ENCODE measurements at places on chromosomes 11 and 22. TPM values are rescaled to one million over a fixed set of nuclear protein-coding genes. Genes with fewer than 3 reads are reported as not detected.
A peak's percentile ranks its signal among the peaks of the same experiment; 100 is the strongest.

The IFITM10 gene
- 2.5 TPM for total RNA-seq

- no peak for DNase-seq
Measured at GRCh38 chr11:65851083-65851579, 6.8 kb downstream of the CFL1 start.

DNA sequence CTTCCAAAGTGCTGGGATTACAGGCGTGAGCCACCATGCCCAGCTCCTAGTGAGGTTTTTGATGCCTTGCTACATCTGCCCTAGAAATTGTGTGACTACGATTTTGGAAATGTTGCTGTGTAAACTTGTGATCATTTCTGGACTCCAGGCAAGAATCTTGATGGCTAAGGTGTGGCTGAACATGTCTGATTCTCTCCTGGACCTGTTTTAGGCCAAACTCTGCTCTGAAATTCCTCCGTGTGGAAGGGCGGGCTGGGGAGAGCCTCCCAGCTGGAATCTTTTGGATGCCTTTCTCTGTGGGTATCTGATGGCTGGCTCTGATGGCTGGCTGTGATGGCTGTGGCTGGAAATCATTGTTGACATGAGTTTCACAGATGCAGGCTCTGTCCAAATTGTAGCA lies 8.2 kb downstream of the PNPLA3 start:
- no peak for DNase-seq

DNA sequence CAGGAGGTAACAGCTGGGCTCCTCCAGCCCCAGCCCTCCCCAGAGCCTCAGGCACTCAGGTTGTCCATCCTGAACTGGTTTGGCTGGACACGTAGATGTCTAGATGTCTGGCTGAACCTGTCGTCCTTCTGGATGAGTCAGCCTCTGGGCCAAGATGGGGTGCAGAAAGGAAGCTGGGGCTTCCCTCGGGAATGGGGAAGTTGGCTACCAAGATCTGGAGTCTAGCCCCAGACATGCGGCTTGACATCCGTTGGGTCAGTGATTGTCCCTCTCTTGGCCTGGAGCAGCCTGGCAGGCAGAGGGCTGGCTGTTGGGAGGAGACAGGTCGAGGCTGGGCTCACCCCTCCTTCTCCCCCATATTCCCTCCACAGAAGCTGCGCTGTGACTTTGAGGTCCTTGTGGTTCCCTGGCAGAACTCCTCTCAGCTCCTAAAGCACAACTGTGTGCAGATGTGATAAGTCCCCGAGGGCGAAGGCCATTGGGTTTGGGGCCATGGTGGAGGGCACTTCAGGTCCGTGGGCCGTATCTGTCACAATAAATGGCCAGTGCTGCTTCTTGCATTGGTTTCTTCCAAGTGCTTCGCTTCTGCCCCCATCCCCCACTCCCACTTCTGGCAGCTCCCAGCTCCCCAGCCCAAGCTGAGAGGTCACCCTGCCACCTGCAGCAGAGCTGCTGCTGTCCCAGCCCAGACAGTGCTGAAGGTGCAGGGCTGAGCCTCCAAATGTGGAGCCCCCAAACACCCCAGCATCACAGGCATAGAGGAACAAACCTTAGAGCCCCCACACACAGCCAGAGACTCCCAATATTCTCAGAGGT lies 1.3 kb downstream of the CST6 start:
- no peak for DNase-seq

DNA sequence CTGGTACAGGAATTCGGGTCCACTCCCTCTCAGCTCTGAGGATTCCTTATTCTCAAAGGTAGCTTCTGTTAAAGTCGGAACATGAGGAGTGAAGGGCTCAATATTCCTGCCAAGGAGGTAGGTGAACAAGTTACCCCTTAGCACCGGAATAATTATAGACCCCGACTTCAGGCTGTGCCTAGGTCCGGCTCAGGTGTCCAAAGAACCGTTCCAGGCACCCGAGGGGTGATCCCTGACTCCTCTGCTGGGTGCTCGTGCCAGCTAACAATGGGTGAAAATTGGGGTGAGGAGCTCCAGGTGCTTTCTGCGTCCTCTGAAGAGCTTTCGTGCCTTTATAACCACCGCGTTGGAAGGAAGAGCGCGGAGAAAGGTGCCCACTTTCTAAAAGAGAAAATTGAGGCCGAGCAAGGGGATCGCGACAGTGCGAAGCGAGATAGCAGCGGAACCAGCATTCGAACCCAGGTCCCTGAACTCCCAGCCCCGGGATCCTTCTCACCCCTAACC lies 393 bp downstream of the CYB561A3 start:
- no peak for DNase-seq

DNA sequence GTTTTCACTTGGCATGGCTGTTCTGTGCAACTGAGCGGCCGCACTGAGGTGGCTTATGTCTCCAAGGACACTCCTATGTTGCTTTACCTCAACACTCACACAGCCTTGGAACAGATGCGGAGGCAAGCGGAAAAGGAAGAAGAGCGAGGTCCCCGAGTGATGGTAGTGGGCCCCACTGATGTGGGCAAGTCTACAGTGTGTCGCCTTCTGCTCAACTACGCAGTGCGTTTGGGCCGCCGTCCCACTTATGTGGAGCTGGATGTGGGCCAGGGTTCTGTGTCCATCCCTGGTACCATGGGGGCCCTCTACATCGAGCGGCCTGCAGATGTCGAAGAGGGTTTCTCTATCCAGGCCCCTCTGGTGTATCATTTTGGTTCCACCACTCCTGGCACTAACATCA lies 2.1 kb downstream of the CLP1 start:
- peak; percentile 76 for DNase-seq

DNA sequence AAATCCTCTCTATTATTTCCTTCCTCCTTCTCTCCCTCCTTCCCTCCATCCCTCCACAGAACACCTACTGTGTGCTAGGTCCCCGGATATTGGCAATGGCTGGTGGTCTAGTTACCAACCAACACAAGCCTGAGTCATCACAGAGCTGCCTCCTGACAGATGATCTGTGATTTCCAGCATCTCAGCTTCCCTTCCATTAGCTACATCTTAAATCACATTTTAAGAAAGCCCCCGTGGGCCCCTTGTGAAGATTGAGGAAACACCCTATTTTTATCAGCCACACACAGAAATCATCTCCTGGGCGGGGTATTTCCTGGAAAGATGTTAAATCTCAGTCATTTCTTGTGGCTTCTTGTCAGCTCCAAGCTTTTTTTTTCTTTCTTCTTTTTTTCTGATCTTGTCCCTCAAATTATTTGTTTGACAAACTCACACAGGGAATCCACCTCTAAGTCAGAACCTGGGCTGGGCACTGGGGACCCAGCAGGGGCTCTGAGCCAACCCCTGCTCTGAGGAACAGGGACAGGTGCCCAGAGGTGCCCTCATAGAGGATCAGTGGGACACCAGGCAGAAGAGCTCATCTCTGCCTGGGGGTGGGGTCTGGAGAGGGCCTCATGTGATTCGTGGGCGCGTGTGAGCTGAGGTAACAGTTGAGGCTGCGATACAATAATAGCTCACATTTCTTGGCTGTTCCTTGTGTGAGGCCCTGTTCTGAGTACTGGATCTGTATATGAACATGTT lies 42.4 kb downstream of the CACNA1I start:
- no peak for DNase-seq

GRCh38 chr11:104442321-104442720 lies 278.4 kb upstream of the PDGFD start:
- DNase-seq, result no peak

- DNase-seq, result no peak
Measured at GRCh38 chr11:105854269-105854668, 167.8 kb downstream of the MSANTD4 start.

- no peak for DNase-seq
Measured at GRCh38 chr22:36166518-36167220, 6.1 kb upstream of the APOL3 start.

The APOBEC3H gene
- not detected for total RNA-seq

DNA sequence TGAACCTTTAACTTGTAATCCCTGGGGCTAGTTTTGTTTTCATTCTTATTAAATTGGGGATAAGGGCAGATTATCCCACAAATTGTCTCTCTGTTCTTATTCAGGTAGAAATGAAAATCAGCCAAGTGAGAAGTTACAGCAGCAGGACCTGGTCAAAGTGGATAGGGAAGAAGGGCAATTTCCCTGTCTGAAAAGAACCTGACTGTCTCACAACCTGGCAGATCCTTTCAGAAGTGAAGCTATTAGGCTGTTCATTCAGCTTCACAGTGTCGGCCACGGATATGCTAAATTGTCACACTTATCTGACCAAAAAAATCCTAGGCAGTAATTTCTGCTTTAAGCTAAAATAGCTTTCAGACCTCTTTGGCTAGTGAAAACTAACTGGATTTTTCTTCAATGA lies 712.6 kb upstream of the ANO5 start:
- DNase-seq, result no peak

The IL17REL gene
- not detected for total RNA-seq

DNA sequence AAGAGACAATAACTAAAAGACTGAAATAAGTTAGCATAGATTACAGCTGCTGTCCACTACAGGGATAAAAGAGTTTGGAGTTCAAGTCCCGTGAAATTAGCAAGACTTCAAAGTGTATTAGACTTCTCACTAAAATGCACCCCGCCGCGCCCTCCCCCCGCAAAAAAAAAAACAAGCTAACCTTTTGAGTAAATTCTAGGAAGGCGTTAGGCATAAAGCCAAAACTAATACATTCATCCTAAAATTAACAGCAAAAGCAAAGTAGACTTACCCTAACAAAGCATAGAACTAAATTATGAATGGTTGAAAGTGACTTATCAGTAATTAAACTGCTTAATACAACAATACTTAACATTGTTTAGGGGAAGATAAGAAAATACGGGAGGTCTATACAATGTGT lies 581.0 kb upstream of the CHORDC1 start:
- no peak for DNase-seq

DNA sequence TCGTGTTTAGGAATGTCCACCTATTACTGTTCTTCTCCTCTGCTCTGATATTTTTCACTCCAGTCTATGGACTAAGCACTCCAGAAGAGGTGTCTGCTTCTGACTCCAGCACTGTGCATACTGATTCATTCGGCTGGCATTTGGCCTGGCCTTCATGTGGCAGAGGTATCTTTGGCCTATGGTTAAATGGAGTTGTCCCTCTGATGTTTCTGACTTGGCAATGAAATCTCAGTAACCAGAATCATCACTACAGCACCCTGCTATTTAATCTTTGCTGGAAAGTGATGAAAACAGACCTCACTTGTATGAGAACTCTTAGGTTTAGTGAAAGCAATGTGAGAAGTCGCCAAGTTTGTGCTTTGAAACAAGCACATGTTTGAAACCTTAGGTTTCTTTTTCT lies 155.2 kb downstream of the MAML2 start:
- no peak for DNase-seq

DNA sequence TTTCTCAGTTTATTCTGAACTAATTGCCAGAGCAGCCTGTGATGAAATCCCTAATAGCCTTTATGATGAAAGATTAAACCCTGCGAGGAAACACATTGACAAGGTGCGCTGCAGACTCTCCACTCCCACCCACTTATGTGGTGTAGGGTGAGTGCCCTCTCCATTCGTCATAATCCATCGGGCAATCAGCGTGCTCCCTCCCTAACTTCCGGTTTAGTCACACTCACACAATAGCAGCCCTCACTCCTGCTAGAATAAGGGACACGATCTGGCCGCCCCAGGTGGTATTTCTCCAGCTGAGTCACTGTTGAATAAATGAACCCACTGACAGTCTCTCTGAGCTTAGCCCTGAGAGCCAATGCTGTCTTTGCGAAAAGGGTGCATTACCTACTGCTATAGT lies 188.3 kb downstream of the OPCML start:
- DNase-seq, result no peak

DNA sequence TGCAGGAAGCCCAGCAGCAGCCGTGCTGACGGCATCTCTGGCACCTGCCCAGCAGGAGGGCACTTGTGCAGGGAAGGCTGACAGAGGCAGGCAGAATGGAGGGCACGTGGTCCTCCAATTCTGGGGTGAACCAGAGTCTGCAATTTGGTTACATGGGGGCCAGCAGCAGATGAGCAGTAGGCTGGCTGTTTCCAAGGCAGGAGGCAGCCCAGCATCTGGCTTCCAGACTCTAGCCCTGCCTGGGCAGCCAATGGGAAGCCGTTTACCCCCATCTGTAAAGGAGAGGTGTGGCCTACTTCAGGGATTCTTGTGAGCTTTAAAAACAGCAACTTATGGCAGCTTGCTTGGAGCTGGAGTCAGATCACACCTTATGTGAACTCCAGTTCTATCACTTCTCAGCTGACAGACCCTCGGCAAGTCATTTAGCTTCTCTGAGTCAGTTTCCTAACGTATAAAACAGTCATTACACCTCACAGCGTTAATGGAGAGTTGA lies 27.9 kb upstream of the RASL10A start:
- no peak for DNase-seq

- no peak for DNase-seq
Measured at GRCh38 chr22:41532908-41533825, 11.1 kb downstream of the POLR3H start.

GRCh38 chr11:69963533-69964246 lies 114.4 kb upstream of the ANO1 start:
- DNase-seq, result no peak

DNA sequence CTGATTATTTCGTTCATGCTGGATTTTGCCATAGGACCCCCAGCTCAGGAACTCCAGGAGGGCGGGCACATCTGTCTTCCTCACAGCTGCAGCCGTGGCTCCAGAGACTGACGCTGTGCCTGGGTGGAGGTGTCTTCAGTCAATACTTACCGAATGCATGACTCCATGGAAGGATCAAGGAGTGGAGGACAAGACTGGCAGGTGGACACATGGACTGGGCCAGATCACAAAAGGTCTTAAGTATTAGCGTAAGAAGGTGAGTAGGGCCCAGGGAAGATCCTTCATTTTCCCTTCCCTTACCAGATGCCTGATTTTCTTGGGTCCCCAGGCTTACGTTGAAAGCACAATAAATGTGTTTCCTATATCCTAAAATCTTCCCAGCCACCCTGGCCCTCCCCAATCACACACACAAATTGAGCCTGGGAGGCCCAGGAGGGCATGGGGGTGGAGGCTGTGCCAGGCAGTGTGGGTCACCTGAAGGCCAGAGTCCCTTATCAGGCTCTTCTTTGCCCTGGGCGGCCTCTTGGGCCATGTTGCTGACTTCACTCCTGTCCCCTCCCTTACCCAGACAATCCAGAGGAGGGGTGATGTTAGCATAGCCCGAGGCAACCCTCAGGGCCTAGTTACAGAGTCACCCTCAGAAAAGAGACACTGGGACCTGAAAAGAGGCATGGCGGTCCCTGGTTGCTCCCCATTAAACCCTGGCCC lies 56.4 kb downstream of the CYTH4 start:
- DNase-seq, result no peak

GRCh38 chr11:14668731-14669301 lies 25.2 kb downstream of the PDE3B start:
- DNase-seq, result no peak

The OR2AG1 gene
- not detected for total RNA-seq

The GAL3ST1 gene
- 6.4 TPM for total RNA-seq

The BRSK2 gene
- 0.68 TPM for total RNA-seq

DNA sequence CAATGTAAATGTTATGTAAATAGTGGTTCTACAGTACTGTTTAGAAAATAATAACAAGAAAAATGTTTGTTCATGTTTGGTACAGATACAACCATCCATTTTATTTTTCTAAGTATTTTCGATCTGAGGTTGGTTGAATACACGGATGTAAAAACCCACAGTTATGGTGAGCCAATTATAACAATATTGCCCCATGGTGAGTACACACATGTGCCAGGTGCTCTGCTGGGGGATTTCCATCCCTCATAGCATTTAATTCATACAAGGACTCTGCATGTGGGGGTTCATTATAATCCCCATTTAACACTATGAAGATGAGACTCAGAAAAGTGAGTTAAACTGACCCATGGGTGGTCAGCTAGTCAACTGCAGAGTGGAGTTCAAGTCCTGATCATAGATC lies 23.3 kb upstream of the TTC28 start:
- DNase-seq, result no peak

The MUC5B gene
- 0.22 TPM for total RNA-seq

The CRYBA4 gene
- not detected for total RNA-seq
